ENCODE measurements at places on chromosomes 5 and 9.

DNA sequence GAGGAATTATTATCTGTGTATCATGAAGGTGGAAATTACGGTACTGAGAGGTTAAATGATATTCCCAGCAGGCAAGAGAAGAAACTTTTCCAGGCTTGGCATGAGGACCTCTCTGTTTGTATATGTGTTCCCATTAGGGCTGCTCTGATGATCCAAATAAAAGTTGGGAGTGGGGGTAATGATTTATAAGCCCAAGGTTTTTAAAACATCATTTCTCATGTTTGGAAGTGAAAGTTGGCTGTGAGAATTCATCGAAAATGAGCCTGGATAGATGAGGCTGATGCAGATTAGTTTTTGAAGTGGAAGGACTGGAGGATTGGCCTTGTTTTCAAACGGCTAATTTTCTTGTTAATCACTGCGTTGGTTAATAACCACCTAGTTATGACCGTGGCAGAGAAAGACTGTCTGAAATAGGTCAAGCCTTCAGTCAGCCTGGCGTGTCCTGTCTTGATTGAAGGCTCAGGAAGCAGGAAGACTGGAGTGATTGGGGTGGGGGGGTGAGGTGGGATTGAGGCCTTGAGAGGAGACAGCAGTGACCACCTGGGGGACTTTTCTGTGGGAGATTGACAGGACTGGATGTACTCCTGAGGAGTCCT is 391.0 kb upstream of the WWC1 start:
- DNase-seq, result no peak

DNA sequence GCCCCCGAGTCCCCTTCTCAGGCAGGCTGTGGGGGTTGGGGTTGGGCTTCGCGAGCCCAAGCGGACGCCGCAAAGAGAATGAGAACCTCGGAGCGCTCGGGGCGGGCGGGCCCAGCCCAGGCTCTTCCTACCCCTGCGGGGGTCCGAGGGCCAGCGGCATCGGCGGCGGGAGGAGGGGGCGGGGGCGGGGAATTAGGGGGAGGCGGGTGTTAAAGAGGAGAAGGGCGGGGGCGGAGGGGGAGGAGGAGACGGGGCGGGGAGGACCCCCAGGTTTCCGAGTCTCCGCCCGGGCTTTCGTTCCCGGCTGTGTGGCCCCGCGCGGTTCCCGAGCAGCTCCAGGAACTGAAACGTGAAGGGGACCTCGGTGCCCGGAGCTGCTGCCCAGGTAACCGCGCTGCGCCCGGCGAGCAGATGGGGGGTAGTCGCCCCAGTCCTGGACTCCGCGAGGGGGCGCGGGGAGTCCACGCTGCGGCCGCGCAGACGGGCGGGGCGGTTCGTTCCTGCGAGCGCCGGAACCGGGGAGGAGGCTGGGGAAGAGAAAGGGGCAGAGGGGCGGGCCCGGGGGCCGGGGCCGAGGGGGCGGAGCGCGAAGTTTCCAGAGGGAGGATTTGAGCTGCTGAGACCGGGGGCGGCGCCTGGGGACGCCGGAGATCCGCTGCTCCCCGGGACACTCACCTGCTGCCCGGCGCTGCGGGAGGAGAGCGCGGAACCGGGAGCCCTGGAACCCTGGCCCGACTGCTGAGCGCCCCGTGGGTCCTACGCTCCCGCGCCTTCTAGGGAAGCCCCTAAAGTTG is 38.4 kb upstream of the PLEKHG4B start:
- peak; percentile 95 for DNase-seq

GRCh38 chr5:66744040-66744439 is 147.8 kb downstream of the MAST4 start:
- DNase-seq, result no peak

GRCh38 chr9:31744589-31744988 is 639.9 kb upstream of the ACO1 start:
- DNase-seq, result no peak

GRCh38 chr5:17400724-17401469 is 97.1 kb upstream of the TAF11L2 start:
- DNase-seq, result peak; percentile 48

DNA sequence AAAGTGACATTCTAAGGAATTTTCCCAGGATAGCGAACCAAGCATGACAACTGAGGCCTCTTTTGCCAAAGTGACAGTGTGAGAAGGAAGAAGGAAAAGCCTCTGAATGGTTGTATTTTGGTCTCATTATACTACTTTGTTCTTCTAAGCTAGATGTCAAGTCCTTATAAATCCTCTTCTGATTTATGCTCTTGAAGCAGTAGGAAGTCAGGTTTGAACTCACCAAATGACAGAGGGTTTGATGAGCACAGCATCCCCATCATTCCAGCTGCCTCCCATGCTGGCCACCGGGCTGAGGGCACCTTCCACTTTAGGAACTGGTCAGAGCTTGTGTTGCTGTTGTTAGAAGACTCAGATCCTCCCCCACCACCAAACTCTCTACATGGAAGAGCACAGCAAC is 44.1 kb downstream of the FAM240B start:
- DNase-seq, result no peak

DNA sequence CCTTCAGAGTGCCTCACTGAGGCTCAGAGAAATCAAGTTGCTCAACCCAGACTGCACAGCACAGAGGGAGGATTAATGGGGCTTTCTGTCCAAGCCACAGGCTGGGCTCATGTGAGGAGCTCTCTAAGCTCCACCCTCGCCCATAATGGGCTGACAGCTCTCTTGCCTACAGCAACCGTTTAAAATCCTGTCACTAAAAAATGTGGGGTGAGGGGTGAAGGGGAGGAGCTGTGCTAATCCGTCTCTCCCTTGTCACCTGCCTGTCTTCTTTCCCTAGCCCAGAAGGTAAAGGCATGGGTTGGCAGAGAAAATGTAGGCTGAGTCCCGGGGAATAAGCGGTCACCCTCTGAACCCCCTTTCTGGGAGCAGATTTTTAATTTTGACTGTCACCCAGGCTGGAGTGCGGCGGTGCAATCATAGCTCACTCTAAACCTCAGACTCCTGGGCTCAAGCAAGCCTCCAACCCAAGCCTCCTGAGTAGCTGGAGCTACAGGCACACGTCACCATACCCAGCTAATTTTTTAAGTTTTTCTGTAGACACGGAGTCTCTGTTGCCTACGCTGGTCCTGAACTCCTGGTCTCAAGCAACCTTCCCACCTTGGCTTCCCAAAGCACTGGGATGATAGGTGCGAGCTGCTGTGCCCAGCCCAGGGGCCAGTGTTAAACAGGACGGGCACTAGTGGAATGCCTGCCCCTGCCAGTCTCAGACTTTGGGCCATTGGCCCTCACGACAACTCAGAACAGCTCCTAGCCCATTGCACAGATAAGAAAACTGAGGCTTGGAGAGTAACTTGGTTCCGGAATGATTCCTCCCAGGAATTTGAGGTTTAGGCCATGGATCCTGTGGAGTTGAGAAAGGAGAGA is 89.5 kb downstream of the LMX1B start:
- peak; percentile 81 for DNase-seq

GRCh38 chr5:147240266-147240985 is 5.6 kb downstream of the STK32A start:
- peak; percentile 39 for DNase-seq

- DNase-seq, result peak; percentile 55
These were observed 4.5 kb downstream of the EGR1 start for GRCh38 chr5:138469540-138470321.

GRCh38 chr5:132369007-132369473 is 470 bp upstream of the SLC22A5 start:
- no peak for DNase-seq

GRCh38 chr5:163727028-163727427 is 221.6 kb downstream of the MAT2B start:
- no peak for DNase-seq

GRCh38 chr5:66963559-66963971 is 233.0 kb downstream of the CD180 start:
- DNase-seq, result no peak

DNA sequence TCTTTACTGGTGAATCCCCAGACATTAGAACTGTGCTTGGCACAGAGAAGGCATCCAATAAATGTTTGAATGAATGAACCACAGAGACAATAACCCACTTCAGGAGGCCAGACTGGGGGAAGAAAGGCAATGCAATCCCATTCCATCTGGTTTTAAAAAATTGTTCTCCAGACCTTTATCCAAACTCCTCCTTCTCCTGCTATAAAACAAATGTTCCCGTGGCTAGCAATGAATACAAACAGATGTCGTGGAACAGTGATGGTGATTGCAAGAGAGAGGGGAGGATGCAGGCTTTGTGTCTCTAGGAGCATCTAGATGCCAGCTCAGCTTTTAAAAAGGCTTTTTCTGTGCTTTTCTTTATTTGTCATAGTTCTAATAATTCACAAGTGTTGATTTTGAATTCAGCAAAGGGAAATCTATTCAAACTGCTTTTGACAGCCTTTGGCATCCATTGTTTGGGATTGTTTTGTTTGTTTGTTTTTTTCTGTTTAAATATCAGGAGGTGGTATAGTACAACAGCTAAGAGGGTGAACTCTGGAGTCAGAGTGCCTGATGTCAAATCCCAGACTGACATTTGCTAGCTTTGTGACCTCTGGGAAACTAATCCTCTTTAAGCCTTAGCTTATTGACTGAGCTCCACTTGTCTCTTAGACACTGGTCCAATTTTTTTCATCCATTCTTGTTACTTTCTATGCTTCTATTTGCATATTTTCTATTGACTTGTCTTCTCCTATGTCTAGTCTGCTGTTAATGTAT is 59.1 kb downstream of the TNFSF15 start:
- DNase-seq, result peak; percentile 68

- peak; percentile 7 for DNase-seq
These were observed 560.0 kb downstream of the BNC2 start for GRCh38 chr9:16310278-16311110.

GRCh38 chr9:4276856-4277255 is 23.0 kb downstream of the GLIS3 start:
- DNase-seq, result no peak

- DNase-seq, result no peak
These were observed 68.6 kb downstream of the MAPKAP1 start for GRCh38 chr9:125638239-125639045.

- no peak for DNase-seq
These were observed 374.3 kb downstream of the EBF1 start for GRCh38 chr5:158725297-158725851.

- DNase-seq, result no peak
These were observed 44.8 kb downstream of the NIM1K start for GRCh38 chr5:43236653-43237355.

DNA sequence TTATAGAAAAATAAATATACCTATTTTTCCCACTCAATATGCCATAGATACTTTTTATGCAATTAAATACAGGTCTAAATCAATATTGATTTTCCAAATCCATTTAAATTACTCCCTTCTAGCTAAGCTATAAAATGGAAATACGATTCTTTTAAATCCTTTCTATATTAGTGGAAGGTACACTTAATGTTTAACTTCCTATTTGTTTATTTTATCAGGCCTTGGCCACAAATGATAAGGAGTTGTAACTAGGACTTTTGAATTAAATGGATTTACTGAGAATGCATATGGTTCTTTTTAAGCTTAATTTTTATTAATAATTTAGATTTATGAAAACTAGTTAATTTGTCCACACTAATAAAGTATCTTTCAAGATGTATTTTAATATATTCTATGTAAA is 517.0 kb upstream of the CHD1 start:
- no peak for DNase-seq

- DNase-seq, result no peak
These were observed 36.0 kb downstream of the HMGXB3 start for GRCh38 chr5:150036513-150036912.

- no peak for DNase-seq
These were observed 15.6 kb downstream of the RALGDS start for GRCh38 chr9:133105461-133105770.

DNA sequence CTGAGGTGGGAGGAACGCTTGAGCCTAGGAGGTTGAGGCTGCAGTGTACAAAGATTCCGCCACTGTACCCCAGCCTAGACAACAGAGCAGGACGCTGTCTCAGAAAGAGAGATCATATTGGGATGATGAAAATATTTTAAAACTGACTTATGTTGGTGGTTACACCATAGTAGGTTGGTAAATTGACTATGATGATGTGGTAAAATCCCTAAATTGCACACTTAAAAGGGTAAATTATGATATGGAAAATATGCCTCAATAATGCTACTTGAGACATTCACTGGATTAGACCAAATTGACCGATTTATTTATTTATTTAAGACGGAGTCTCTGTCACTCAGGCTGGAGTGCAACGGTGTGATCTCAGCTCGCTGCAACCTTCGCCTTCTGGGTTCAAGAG is 21.9 kb upstream of the TOR1B start:
- DNase-seq, result no peak

DNA sequence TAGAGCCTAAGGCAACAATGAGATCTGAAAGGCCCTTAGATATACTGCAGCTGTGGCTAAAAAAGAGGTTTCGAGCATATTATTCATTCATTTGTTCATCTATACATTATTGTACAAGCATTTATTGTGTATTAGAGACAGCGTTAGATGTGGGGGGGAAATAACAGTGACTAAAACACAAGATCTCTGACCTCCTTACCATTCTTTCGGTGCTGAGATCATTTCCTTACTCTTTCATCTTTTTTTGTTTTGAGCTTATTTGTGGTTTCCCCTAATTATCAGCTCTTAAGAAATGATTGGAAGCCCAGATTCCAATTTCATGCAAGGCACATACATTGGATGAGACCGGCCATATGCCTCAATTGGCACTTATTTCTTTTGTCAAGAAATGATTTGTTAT is 113.2 kb downstream of the SEC61B start:
- no peak for DNase-seq

DNA sequence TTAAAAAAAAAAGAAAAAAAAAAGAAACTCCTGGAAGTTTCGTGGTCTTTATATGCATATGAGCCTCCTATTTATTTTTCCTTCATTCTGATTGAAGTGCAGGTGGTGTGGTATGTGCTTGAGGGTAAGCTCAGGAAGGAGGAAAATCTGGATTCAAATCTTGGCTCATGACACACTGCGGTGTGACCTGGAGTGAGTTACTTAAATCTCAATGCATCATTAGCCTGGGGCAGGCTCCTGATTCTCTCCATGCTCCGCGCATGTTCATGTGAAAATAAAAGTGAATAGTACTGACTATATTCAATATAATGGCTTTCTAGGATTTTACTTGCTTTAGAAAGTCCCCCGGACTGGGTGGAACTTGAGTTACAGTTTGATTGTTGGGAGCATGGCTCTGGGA is 35.6 kb downstream of the PTTG1 start:
- DNase-seq, result no peak

GRCh38 chr9:116468793-116469527 is 218.1 kb upstream of the TRIM32 start:
- no peak for DNase-seq

DNA sequence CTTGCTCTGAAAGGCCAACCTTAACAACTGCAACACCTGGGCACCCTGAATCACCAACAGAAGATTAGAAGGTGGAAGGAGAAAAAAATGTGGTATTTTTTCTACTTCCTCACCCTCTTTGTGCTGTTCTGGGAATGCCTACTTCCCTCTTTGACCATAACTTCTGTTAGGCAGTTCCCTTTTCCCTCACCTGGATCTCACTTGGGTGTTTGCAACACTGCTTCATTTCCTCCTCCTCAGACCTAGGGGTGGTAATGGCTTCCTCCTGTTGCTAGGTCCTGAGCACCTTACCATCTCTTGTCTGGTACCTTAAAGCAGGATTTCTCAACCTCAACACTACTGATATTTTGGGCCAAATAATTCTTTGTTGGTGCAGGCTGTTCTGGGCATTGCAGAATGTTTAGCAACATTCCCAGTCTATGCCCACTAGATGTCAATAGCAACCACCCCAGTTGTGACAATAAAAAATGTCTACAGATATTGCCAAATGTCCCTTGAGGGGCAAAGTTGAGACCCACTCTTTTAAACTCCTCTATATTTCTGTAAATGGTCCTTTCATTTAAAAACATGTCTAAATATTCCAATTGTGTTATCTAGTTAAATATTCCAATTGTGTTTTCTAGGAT is 300.0 kb upstream of the VLDLR start:
- DNase-seq, result no peak
